ELR (cell line): ENCODE measurements at places on chromosomes 11 and 22.

DNA sequence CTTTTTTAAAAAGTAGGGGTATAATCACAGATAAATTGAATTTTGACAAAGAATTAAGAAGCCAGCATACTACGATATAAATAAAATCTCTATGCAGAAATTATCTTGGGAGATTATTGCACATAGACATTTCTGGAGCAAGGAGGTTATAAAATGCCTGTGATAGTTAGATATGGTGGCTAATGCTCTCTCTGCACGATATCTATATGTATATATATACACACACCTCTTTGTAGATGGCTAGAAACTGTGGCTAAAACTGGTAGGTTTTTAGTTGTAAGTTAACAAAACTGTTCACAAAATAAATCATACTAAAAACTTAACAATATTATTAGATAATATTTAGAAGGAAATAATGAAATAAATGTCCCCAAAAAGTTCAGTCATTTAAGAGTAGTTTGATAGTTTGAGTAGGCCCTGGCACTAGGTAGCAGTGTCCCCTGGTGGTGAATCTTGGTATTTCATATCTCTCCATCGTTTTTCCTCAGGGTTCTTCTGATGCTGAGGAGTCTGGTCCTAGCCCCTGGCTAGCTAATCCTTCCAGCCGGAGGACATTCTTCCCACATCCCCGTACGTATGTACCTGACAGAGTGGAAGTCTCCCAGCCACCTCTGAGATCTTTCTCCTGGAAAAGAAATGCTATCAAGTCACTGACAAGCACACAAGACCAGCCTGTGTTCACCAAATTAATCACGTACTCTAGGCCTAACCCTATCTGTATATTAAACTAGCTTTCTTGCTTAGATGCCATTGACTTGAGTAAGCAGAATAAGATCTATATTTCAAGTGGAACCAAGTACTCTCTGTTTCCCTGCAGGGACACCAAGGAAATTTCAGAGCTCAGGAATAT is 32.2 kb downstream of the ART5 start:
- DNase-seq: peak; percentile 56

DNA sequence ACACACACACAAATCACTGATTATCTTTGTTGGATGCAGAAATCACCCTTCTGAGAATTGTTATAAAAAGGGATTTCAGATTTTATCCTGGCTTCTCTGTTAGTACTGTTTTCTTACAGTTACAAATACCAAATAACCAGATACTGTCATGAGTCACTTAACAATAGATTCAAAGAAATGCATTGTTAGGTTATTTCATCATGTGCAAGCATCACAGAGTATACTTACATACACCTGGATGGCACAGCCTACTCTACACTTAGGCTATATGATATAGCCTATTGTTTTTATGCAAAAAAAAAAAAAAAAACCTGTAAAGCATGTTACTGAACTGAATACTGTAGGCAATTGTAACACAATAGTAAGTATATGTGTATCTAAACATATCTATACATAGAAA is 319.2 kb upstream of the ARHGAP42 start:
- DNase-seq: no peak

GRCh38 chr11:119686177-119686882 is 42.7 kb downstream of the NECTIN1 start:
- DNase-seq: no peak

DNA sequence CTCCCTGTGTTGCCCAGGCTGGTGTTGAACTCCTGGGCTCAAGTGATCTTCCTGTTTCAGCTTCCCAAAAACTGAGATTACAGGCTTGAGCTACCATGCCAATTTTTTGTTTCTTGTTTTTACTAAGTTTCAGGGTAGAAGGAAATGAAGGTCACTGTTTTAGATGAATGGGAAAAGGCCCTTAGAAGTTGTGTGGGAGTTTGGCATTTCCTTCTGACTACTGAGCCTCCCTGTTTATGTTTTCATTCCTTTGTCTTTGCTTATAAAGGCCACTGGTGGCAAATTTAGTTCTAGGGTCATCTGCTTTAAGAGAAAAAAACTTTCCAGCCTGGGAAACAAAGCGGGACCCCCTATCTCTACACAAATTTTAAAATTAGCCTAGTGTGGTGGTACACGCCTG is 22.1 kb downstream of the SRPRA start:
- DNase-seq: no peak

DNA sequence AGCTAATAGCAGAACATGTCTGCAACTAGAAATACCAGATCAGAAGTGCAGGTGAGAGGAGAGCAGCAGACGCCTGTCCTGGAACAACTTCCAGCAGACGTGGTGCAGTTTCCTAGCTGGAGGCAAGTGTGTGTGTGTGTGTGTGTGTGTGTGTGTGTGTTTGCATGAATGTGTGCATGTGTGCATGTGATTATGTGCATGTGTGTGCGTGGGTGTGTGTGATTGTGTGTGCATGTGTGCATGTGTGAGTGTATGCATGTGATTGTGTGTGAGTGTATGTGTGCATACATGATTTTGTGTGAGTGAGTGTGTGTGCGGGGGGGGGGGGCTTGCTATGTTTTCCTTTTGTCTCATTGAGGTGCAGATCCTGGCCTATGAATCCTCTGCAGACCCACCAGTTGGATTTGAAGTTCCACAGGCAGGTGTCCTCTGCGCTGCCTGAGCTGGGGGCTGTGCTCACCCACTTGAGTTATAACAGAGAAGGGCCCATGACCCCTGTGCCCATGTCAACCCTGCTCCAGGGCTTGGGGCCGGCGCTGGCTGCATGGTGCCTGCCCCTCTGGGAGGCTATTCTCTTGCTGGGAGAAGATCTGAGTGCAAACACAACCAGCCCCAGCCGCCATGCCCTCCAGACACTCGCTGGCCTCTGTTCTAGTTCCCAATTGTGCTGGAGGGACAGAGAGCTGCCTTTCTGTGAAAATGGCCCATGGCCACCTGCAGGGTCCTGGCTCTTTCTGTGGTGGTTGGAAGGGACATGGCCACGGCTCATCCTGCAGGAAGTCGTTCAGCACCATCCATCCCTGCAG is 821.3 kb downstream of the BRD1 start:
- DNase-seq: no peak

DNA sequence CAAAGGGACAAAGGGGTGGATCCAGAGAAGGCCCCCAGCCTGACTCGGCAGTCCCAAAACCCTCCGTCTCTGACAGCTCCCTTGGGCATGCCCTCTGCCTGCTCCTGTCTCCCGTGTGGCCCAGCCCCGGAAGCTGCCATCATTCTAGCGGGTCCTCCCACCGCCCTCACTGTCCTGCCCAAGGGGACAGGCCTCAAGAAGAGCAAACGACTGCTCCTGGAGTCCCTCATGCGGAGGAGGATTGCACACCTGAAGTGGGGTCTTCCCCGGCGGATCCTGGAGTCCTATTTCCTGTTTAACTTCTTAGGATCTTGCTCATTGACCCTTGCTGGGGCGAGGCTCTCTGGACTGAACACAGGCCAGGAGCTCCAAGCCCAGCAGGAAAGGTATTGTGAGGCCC is 2.6 kb upstream of the MEI1 start:
- no peak for DNase-seq

GRCh38 chr22:48175721-48176120 is 1413.3 kb downstream of the TBC1D22A start:
- DNase-seq: no peak

DNA sequence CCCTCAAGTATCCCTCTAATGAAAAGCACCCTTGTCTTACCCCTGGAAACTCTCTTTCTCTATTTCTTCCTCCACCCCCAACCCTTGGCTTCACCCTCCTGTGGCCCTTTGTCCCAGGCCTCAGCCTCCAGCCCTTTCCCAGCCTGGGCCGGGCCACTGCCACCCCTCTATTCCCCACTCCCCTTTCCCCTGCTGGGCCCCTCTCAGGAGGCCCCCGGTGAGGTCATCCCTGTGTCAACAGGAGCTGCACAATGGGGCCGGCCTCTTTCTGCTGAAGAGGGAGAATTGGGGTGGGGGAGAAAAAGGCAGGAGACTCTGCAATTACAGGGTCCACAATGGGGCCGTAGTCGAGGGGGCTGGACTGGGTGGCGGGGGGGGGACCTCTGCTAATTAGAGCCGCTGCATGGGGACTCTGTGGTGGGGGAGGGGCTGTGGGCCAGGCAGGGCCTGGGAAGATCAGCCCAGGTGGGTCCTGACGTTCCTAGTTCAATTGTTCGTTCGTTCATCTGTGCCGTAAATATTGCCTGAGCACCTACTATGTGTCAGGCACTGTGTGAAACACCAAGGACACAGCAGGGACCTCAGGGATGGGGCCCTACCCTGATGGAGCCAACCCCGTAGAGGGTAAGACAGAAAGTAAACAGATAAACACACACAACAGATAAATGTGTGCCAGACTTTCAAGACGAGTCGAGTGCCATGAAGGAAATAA is 18.5 kb upstream of the MPPED1 start:
- no peak for DNase-seq

DNA sequence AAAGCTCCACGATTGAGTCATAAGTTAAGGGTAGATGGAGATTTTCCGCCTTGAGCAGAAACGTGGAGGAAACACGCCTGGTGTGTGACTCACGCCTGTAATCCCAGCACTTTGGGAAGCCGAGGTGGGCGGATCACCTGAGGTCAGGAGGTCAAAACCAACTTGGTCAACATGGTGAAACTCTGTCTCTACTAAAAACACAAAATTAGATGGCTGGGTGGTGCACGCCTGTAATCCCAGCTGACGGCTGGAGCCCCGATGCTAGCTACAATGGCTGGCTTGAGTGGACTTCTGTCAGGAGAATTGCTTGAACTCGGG is 17.3 kb upstream of the DGCR8 start:
- peak; percentile 93 for DNase-seq

GRCh38 chr11:76107971-76108370 is 98.3 kb downstream of the WNT11 start:
- DNase-seq: no peak

DNA sequence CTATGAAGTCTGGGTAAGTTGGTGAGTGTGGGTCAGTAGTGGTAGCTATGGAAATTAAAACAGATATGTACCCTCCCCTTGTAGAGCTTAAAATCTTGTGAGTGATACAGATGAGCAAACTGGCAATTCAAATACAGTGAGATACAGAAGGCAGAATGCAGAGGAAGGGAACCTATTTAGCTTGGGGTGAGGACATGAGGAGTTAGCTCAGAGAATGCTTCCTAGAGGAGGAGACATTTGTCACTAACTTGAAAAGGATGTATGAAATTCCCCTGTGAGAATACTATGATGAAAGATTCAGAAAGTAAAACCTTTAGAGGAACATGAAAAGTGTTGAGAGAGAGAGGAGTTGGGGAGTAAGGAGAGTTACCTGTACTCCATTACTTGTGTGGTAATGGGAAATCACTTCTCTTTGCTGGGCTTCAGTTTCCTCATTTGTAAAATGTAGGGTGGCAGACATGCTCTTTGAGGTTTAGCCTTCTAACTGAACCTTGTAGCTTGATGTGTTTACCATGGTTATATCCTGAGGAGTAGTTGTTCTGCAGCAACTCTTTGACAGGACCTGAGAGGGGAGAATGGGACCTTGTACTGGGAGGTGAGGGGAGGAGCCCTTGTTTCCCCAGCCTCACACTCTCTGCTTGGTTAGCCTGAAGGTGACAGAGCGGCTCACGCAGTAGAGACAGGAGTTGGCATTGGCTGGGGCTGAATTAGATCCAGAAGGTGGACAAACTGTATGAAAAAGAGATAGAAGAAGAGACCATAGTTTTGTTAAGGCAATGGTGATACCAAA is 17.9 kb downstream of the SWAP70 start:
- DNase-seq: no peak

DNA sequence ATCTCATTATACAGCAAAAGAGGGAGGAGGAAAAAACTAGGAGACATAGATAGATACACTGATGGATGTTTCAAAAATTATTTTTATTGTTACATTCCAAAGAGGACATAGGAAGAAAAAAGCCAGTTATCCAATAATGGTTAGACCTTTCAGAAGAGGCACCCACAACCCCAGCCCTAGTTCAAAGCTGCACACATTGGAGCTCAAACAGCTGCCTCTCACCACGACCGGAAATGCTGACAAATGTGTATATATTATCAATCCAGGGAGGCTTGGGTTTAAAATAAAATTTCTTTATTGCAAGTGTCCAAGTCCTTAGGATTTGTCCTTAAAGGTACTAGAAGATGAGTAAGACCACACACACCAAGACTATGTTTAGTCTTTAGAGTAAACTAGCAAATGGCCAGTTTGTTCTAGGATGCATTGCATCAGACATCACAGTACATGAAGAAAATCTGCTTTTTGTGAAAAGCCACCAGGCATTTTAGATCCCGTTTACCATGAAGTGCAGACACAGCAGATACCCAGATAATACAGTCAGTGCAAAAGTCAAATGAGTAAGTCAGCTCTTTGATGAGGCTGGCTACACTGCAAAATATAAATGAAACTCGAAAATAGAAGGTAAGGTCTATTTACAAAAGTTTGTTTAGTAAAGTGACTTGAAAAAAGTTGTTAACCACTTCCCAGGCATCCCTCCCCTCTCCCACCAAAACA is 4.6 kb upstream of the ASCL3 start:
- DNase-seq: no peak

GRCh38 chr11:2199466-2200341 is 28.1 kb upstream of the TH start:
- DNase-seq: no peak

DNA sequence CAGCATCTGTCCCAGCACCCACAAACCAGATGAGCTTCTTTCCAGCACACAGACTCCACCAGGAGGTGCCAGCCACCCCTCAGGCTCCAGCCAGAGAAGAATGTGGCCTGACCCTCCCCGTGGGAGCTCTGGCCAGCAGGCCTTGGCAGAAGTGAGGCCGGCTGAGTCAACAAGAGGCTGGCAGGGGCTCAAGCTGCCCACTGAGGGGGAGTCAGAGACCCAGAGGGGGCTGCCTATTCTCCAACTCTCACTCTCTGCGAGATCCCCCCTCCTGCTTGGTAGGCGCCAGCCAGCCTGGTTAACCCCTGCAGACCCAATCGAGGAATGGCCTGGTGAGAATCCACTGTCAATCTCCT is 10.6 kb upstream of the CDC42EP1 start:
- DNase-seq: peak; percentile 45

- DNase-seq: no peak
Measured at GRCh38 chr11:45921561-45922424, 663 bp upstream of the LARGE2 start.

GRCh38 chr22:23263651-23264555 is 83.6 kb downstream of the BCR start:
- no peak for DNase-seq

DNA sequence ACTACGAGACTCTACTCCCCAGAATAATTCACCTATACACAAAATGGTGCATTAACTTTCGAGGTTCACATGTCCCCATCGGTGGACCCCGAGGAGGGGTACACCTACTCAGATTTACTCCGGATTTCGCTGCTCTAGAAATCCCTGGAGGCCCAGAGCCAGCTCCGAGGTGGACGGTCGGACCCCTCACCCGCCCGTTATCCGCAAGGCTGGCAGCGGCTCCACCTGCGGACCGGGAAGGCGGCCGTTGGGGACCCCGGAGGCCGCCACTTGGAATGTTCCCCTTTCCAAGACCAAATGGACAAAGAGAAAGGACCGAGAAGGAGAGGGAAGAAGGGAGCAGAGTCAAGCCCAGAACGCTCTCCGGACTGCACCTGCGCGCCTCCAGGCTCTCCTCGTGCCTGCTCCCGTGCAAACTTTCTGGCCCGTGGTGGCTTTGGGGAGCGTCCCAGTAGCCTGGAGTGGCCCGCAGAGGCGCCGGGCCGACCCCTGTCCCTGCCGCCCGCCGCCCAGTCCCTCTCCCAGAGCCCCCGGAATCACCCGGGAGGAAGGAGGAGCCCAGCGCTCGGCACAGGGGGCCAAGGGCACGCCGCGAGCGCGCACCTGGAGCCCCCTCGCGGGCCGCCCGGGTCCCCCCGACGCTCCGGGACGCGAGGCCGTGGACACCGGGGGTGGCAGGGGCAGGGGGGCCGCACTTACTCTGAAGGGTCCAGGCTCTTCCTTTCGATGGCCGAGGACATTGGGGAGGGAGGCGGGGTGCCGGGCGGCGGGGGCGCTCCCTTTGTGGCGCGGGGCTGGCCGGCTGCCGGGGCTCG is 23.0 kb downstream of the LMO2 start:
- peak; percentile 2 for DNase-seq

- no peak for DNase-seq
Measured at GRCh38 chr11:112315057-112315720, 54.5 kb upstream of the PLET1 start.
